ENCODE measurements at places on chromosomes 5 and 9.

DNA sequence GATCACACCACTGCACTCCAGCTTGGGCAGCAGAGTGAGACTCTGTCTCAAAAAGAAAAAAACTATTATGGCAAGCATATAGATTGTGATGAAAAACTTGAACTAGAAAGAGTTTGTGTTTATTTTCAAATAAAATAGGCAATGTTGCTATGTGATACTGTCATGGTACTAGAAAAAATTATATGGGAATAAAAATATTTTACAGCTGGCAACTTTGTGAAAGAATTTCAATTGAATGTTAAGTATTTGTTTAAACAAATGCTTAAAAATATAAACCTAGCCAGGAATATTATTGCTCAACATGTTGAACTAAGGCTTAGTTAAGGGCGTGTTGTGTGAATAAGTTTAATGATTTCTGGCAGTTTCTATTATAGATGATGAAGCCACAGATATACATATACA lies 31.7 kb downstream of the HSDL2 start:
- DNase-seq, result no peak

DNA sequence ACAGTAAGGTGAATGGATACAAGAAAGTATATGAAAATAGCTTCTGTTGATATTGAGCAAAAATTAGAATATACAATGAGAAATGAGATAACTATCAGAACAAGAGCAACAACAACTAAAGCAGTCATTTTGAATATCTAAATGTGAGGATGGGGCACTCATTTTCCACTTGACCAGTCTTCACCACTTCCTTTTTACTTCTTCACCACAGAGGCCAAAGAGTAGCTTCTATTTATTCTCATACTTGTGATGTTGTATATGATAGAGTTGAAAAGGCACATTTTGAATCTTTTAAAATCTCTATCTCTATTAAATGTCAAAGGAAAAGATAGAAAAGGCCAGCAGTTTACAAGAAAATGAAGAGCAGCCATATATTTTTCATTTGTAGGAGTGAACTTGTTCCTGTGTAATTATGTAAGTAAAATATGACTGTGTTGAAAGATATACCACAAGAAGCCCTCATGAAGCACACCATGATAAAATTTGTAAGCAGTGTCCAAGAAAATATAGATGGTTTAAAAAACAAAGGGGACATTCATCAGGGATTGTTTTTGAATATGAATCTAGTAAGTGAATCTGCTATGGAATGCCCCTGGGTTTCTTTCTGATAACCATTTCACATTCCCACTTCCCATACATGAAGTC lies 39.2 kb downstream of the ADAMTS19 start:
- no peak for DNase-seq

- no peak for DNase-seq
Observed at GRCh38 chr5:71706906-71707305, 12.2 kb upstream of the CARTPT start.

GRCh38 chr9:93906195-93906880 lies 48.8 kb downstream of the BARX1 start:
- no peak for DNase-seq

- no peak for DNase-seq
Observed at GRCh38 chr9:137236936-137237421, 4.1 kb upstream of the TUBB4B start.

GRCh38 chr5:12910641-12911040 lies 1006.4 kb upstream of the CTNND2 start:
- no peak for DNase-seq

GRCh38 chr5:41219658-41220269 lies 6.4 kb upstream of the C6 start:
- DNase-seq, result no peak

- no peak for DNase-seq
Observed at GRCh38 chr5:178730940-178731265, 444 bp upstream of the ZNF354A start.

DNA sequence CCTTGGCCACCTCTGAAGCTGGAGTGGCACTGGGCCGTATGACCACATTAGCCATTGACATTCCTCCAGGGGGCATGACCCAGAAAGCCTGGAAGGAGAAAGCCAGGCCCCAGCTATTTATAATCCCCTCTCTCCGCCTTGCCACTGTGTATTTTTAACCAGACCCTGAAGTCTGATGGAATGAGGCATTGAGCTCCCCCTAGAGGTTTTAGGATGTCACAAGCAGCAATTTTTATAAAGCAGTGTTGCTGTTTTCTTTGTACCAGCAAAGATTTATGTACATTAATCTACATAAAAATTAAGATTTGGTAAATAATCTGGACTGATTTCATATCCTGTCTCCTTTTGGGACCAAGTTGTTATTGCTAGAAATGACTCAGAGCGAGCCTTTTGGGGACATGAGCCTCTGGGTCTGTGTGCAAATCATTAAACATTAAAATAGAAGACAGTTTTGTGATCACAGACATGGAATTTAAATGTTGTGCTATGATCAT lies 127.1 kb downstream of the TRIO start:
- no peak for DNase-seq

GRCh38 chr5:172423379-172424110 lies 30.8 kb downstream of the SH3PXD2B start:
- DNase-seq, result no peak

- no peak for DNase-seq
Observed at GRCh38 chr5:129631961-129632360, 115.9 kb upstream of the MINAR2 start.

DNA sequence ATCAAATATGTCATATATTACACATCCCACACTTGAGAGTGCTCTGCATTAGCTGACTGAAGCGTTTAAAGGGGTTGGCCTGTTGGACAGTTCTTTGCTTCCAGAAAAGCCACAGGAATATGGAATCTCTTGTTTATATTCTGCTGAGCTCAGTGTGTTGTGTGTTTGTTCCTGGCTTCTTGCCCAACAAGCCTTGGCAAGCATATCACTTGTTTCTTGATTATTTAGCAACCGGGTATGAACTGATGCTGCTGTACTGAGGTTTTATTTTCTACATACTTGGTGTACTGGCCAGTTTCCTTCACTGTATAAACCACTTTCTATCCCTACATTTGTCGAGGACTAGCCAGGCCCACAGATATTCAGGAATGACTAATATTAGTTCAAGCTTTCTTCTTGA lies 378.9 kb downstream of the KCTD16 start:
- no peak for DNase-seq

GRCh38 chr9:112554516-112554915 lies 67.9 kb downstream of the KIAA1958 start:
- no peak for DNase-seq

GRCh38 chr5:51746023-51746422 lies 362.8 kb downstream of the ISL1 start:
- DNase-seq, result no peak

DNA sequence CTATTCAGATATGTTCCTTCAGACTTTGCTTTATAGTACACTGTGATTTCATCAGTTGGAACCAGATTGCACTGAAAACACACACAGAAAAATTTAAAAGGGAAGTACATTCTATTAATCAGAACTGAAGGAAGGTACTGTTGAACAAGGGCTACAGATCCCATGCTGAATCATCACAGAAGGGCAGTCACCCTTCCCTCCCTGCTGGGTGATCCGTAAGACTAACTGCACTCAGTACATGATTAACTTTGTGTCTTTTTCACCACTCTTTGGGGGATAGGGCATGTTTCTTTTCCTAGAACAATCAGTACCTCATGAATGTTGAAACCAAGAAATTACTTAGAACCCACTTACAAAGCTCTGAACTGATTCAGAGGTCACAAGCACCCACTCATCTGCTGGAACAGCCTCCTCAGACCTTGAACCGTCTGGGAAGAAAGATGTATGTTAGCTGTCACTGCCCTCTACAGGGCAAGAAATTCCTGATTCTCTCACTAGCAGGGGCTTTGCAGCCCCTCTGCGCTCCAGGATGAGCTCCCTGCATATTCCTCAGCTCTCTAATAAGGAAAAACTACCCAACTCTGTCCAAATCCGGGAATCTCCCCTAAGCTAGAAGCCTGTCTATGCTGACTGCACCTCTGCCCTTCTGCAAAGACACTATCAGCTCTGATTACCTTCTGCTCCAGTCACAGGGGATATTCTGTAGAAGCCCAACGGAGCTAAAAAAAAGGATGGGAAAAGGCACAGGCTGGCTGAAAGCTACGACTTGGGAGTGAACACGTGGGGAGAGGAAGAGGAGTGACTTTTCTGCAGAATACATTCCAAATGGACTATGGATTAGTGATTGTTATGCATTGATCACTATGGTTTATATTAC lies 51.0 kb downstream of the IARS1 start:
- no peak for DNase-seq

DNA sequence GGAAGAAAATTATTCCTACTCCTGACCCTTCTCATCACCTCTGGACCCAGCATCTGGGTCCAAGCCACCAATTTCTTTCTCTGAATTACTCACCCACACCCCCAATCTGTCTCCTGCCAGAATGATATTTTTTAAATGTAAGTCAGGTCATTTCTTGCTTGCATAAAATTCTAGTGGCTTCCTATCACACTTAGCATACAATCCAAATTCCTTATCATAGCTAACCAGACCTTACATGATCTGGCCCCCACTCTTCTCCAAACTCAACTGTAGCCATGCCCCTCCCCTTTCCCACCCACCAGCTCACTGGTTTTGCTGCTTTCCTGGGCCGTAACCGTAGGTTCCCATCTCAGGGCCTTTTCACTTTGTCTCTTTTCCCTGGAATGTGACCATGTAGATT lies 15.2 kb downstream of the HTR4 start:
- DNase-seq, result no peak

GRCh38 chr5:177552839-177553455 lies 1.4 kb downstream of the FAM193B start:
- no peak for DNase-seq

GRCh38 chr9:114676901-114677300 lies 5.1 kb downstream of the TEX48 start:
- DNase-seq, result no peak

DNA sequence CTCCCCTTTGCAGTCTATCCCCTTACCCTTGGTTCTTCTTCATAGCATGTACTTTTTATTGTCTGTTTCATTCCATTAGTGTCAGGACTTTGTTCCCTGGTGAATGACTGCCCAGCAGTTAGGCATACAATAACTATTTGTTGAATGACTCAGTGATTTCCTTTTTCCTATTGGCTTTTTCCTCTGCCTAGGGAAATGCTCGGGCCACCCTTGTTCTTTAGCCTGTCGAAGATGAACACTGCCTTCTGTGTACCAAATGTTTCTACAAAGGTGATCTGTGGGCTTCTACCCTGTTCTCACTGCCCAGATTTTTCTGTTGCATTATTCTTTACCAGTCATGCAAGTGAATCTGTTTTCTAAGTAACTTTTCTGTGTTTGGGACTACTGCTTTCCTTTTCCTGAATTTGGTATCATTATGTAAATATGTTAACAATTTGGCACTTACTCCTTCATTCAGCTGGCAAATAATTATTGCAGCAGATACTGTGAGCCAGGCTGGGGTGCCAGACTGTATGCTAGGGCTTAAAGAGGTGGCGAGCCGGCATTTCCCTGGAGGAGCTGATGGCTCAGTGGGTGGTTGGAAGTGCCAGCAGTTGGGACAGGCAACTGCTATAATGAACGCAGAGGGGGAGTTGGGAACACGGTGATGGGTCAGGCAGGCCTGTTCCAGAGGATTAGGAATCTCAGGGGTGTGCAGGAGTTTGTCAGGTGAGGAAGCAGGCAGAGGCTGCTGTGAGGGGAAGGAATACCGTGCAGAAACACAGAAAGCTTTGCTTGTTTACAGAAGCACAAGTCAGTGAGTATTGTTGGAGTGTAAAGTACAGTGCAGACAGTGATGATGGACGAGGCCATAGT lies 30.6 kb downstream of the KDM4C start:
- DNase-seq, result no peak

DNA sequence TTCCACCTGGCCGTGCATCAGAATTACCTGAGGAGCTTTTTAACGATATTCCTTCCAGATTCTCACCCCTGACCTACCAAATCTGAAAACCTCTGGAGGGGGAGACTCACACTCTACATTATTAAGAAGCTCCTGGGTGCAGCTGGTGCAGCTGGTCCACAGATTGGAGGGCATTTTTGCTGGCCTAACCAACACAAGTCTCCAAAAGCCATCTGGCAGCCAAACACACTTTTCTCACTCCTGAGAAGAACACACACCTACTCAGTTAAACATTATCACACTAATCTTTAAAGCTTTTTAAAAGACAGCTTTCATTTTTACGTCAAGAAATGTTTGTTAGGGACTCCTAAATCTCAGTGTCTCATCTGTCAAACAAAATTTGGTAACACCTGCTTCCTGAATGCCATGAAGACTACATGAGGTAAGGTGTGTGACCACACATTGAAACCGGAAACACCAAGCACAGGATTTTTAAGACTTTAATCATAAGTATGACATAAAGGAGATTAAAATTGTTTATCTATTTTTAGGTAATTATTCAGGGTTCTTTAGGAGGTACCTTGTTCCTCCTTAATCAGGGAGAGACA lies 14.2 kb upstream of the PTPN3 start:
- no peak for DNase-seq

GRCh38 chr5:124654418-124654817 lies 92.0 kb downstream of the ZNF608 start:
- DNase-seq, result no peak

GRCh38 chr9:136858452-136858843 lies 6.3 kb downstream of the MAMDC4 start:
- DNase-seq, result no peak

DNA sequence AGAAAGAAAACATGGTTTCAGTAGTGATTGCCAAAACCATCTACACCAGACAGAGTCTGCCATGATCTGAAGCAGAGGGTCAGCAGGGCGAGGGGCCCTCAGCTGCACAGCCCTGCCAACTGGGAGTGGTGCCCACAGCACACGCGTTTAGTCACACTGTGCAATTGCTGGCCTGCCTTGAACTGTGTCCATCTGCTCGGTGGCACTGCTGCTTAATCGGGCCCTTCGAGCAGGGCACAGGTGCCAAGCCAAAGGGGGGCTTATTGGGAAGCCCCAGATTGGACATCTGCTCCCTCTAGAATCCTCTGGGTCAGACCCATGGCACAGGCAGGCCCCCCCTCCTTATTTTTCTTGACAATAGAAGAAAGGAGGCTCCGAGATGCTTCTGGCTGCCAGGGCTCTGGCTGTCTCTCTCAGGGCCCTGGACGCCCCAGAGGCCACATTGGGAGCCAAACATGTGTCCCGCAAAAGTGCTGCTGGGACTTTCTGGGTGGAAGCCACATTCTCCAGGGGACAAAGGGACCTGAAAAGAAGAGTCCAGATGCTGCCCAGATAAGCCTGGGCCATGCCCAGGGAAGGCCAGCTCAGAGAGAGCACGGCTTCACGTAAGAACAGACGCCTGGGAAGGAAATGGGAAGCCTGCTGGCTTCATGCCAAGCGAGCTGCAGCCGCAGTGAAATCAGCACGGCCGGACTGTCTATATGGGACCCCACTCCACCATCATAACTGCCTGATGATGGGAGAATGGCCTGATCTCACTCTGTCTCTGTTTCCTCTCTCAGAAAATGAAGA lies 349.2 kb downstream of the GADD45G start:
- DNase-seq, result no peak

GRCh38 chr5:37816883-37817282 lies 23.0 kb downstream of the GDNF start:
- DNase-seq, result no peak

- DNase-seq, result no peak
Observed at GRCh38 chr5:93890657-93891056, 149.3 kb upstream of the POU5F2 start.
